ENCODE measurements at places on chromosomes 13 and 19. TPM values are rescaled to one million over a fixed set of nuclear protein-coding genes. Genes with fewer than 3 reads are reported as not detected.

DNA sequence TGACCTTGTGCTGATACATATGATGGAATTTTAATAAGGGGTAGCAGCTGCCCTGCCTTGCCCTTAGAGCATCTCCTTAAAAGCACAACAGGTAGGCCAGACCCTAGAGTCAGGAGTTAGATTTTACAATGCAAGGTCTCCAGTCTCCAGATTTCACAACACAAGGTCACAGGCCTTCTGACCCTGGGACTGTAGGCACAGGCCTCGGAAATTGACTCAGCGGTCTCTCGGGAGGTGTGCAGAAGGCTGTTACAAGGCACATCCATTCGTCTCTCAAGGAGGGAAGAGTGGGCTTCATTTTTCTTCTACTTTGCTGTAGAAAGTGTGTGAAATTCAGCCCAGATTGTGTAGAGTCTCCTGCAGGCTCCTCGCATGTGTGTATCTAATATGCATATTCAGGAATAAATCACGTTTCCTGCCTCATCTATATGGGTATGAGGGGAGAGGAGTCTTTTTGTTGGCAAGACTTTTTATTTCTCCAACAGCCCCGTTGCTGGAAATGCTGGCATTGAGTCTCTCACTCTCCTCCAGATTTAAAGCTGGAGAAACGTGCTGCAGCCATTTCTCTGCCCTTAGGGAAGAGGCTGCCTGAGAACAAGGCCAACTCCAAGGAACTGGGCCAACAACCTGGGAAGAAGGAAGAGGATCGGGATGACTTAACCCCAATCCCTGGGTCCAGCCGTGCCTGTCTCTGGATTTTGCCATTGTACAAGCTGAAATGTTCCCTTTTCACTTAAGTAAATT lies 24.5 kb downstream of the UQCRFS1 start:
- no peak for DNase-seq

Gene SLAIN1
- total RNA-seq = 16.2 TPM

Gene ZNF709
- total RNA-seq = 4.8 TPM

DNA sequence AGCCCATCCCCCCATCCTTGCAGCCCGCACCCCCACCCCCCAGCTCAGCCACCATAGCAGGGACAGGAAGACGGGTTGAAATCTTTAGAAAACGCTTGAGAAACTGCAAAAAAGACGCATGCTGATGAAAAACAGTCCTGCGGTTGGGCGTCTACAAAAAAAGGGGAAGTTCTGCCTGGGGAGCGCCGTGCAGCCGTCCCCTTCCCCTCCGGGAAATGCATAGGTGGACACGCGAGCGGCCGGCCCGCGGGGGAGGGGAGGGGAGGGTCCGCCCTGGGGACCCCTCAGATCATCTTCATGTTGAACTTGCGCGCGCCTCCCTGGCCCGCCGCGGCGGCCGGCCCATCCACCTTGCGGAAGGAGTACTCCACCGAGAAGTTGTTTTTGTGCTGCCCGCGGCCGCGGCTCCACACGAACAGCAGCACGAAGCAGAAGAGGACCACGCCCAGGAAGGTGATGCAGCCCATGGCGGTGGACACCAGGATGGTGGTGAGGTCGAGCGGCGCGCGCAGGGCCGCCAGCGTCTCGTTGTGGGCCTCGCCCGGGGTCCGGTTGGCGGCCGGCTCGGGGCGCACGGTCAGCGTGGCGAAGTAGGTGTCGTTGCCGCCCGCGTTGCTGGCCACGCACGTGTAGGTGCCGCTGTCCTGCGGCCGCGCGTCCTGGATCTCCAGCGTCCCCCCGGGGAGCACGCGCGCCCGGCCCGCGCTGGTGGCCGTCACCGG lies 7.9 kb upstream of the PEAK3 start:
- peak; percentile 69 for DNase-seq

DNA sequence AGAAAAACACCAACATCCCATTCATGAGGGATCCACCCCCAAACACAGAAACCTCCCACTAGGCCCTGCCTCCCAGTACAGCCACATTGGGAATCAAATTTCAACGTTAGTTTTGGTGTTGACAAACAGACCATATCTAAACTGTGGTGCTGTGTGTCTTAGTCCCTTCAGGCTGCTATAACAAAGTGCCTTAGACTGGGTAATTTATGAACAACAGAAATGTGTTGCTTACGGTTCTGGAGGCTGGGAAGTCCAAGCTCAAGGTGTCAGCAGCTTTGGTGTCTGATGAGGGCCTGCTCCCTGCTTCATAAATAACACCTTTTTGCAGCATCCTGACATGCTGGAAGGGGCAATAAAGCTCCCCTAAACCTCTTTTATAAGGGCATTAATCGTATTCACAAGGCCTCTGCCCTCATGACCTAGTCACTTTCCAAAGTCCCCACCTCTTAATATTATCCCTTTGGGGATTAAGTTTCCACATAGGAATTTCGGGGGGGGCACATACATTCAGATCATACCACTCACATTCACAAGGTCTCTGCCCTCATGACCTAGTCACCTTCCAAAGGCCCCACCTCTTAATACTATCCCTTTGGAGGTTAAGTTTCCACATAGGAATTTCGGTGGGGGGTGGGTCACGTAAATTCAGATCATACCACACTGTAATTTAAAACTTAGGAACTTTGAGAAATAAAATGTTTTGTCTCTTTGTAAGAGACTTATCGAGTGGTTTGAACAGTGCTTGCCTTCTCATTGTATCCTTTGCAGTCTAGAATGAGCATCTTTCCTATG lies 27.5 kb downstream of the ZNF507 start:
- DNase-seq = no peak
